Right lobe of liver (tissue), 6 donors: ENCODE measurements at places on chromosomes 2 and 18.

DNA sequence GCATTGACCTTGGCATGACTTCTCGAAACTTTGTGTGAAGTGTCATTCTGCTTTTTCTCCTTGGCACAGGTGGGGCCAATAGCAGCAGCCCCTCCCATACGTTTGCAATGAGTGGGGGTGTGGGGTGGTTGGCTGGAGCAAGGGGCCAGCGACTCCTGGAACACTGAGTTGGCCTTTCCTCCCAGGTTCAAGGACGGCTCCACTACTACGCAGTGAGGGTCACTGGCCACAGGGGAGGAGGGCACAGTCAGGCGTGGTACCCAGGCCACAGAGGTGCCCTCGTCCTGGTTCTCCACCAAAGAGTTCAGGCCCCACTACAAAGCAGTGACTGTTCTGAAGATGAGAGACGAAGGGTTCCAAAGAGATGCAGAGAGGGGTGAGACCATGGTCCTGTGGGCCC, 70.6 kb upstream of the OTOS start:
- no peak for DNase-seq
- H3K36me3 ChIP-seq, result no peaks in the 10 kb centered on the region
- H3K27ac ChIP-seq, result no peak overlapping the region
- no peaks in the 10 kb centered on the region for H3K27me3 ChIP-seq

DNA sequence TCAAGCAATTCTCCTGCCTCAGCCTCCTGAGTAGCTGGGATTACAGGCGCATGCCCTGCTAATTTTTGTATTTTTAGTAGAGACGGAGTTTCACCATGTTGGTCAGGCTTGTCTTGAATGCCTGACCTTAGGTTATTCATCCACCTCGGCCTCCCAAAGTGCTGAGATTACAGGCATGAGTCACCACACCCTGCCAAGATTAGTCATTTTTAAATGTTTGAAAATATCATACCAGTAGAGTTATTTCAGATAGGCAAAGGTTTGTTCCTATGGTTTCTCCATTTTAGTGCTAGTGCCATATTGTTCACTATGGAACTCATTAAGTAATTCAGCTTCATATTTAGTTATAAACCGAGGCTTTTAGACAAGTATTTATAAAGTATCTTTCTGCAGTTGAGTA, 52.3 kb downstream of the HIBCH start:
- no peak for DNase-seq
- no peak overlapping the region for H3K4me3 ChIP-seq
- no peak overlapping the region for H3K27ac ChIP-seq
- no peaks in the 10 kb centered on the region for H3K36me3 ChIP-seq
- no peaks in the 10 kb centered on the region for H3K4me1 ChIP-seq
- no peaks in the 10 kb centered on the region for H3K27me3 ChIP-seq

DNA sequence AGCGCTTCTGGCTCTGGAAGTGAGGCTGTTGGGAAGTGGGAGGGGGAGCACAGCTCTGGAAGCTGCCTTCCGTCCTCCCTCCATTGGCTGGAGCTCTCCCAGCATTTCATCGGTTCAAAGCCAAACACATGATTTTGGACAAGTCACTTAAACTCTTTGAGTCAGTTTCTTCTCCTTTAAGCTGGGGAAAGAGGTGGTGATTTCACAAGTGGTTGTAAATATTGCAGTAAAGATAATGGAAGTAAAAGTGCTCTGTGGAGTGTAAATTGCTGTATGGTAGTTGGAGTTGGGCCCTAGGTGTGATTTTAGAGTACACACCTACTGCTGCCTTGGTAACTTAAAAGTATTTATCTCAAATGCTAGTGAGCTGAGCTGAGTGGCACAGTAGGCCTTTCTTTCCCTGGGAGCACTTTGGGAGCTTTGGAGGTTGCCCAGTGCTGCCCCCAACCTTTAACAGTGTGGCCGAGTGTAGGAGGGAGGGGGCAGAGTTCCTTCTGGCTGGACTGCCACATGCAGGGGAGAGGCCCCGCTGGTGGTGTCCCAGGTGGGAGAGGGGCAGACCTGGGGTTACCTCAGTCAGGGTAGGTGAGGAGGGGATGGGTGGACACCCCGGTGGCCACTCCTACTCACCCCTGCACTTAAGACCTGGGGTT, 54.7 kb downstream of the ASAP2 start:
- no peak overlapping the region for H3K27ac ChIP-seq
- H3K4me3 ChIP-seq, result no peak overlapping the region
- no peak for DNase-seq
- H3K36me3 ChIP-seq, result no peaks in the 10 kb centered on the region

DNA sequence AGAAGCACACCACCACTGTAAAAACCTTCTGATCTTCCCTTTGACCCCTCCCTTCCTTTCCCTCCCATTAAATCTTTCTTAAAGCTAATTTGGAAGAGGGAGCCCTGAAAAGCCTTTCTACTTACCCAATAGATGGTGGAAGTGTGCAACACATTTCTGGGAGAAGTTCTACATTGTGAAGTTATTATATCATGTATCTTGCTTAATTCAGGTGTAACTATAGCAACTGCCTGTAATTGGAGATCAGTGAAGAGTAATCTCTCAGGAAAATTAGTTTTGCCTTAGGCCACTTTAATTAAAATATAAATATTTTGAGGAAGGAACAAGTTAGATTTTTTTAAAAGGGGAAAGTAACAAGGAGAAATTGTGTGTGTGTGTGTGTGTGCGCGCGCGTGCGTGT, 266.0 kb downstream of the SH3BP4 start:
- H3K4me1 ChIP-seq, result no peaks in the 10 kb centered on the region
- H3K27me3 ChIP-seq, result no peaks in the 10 kb centered on the region
- no peak overlapping the region for H3K4me3 ChIP-seq
- DNase-seq, result no peak
- no peak overlapping the region for H3K27ac ChIP-seq

- no peak overlapping the region for H3K4me3 ChIP-seq
- no peak for DNase-seq
- H3K36me3 ChIP-seq, result no peaks in the 10 kb centered on the region
Observed at GRCh38 chr2:70680735-70681134, 87.3 kb downstream of the ADD2 start.

GRCh38 chr2:232981356-232981755, 31.7 kb downstream of the NGEF start:
- DNase-seq, result no peak
- no peak overlapping the region for H3K4me3 ChIP-seq
- H3K27me3 ChIP-seq, result no peaks in the 10 kb centered on the region
- H3K36me3 ChIP-seq, result no peaks in the 10 kb centered on the region

GRCh38 chr2:197941715-197942114, 137.3 kb downstream of the PLCL1 start:
- DNase-seq, result no peak
- H3K27ac ChIP-seq, result no peak overlapping the region
- no peaks in the 10 kb centered on the region for H3K36me3 ChIP-seq
- no peak overlapping the region for H3K4me3 ChIP-seq
- no peaks in the 10 kb centered on the region for H3K27me3 ChIP-seq

GRCh38 chr2:56703001-56703400, 519.2 kb downstream of the CCDC85A start:
- no peaks in the 10 kb centered on the region for H3K36me3 ChIP-seq
- H3K4me3 ChIP-seq, result no peak overlapping the region
- H3K4me1 ChIP-seq, result no peaks in the 10 kb centered on the region

- DNase-seq, result no peak
- H3K27me3 ChIP-seq, result no peaks in the 10 kb centered on the region
- no peaks in the 10 kb centered on the region for H3K36me3 ChIP-seq
- no peaks in the 10 kb centered on the region for H3K4me1 ChIP-seq
- H3K27ac ChIP-seq, result no peak overlapping the region
Observed at GRCh38 chr18:54127759-54128378, 96.6 kb downstream of the MBD2 start.

DNA sequence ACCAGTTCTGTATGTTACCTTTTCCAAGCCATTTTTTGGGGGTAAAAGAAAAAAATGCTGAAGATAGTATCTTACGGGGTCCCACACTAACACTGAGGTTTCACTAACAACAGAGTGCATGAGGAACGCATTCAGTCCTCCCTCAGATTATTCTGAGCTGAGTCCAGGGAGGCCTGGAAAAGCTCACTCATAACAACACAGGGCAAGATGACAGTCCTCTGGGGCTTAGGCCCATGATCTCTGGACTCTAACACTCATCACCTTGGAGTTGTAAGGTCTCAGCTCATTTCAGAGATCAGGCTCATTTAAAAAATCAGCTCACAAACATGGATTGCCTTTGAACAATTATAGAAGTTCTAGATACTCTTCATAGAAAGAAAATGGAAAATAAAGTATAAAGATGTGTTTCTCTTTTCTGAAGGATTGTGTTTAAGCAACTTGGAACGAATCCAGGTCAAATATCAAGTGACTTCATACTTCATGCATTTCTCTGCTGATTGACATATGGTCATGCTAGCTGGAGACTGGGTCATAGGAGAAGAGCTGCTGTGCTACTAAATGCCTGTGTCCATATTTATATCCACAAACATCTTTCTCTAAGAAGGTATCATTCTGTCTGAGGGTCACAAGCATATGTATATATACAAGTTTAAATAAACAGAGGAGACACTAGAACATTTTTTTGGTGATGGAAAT, 265.8 kb downstream of the ALK start:
- H3K36me3 ChIP-seq, result no peaks in the 10 kb centered on the region
- H3K27me3 ChIP-seq, result no peaks in the 10 kb centered on the region
- no peak overlapping the region for H3K27ac ChIP-seq
- H3K4me1 ChIP-seq, result no peaks in the 10 kb centered on the region

GRCh38 chr2:1651121-1652033, 92.9 kb downstream of the PXDN start:
- DNase-seq, result no peak
- H3K4me1 ChIP-seq, result no peaks in the 10 kb centered on the region
- no peak overlapping the region for H3K27ac ChIP-seq
- no peak overlapping the region for H3K4me3 ChIP-seq
- no peaks in the 10 kb centered on the region for H3K27me3 ChIP-seq

GRCh38 chr2:215969131-215969841, 44.1 kb downstream of the MREG start:
- no peaks in the 10 kb centered on the region for H3K4me1 ChIP-seq
- no peak for DNase-seq
- peaks cover 15% of the 10 kb centered on the region for H3K36me3 ChIP-seq
- H3K27me3 ChIP-seq, result no peaks in the 10 kb centered on the region

GRCh38 chr2:228575897-228576296, 394.4 kb upstream of the SPHKAP start:
- H3K27ac ChIP-seq, result no peak overlapping the region
- no peaks in the 10 kb centered on the region for H3K4me1 ChIP-seq
- no peak for DNase-seq
- H3K4me3 ChIP-seq, result no peak overlapping the region
- H3K36me3 ChIP-seq, result no peaks in the 10 kb centered on the region
- no peaks in the 10 kb centered on the region for H3K27me3 ChIP-seq

GRCh38 chr18:71707985-71708500, 836.1 kb downstream of the CBLN2 start:
- H3K36me3 ChIP-seq, result no peaks in the 10 kb centered on the region
- no peaks in the 10 kb centered on the region for H3K4me1 ChIP-seq
- H3K27ac ChIP-seq, result no peak overlapping the region
- no peak overlapping the region for H3K4me3 ChIP-seq
- no peak for DNase-seq
- no peaks in the 10 kb centered on the region for H3K27me3 ChIP-seq

DNA sequence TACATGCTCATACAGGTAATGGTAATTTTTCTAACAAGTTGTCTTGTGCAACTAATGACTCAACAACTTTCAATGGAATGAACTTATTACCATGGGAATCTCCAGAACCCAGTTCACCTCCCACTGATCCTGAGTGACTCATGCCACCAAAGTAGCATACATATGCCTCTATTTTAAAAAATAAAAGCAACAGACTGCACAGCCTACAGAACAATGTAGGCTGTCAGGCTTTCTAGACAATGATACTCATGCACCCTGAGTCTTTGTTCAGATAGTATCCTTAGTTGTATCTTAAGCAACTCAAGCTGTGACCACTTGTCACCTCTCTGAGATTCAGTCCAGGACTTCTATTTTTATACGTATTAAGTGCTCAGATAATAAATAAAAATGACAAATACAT, 531.0 kb upstream of the SETBP1 start:
- no peaks in the 10 kb centered on the region for H3K27me3 ChIP-seq
- no peak for DNase-seq
- no peak overlapping the region for H3K4me3 ChIP-seq
- no peaks in the 10 kb centered on the region for H3K4me1 ChIP-seq
- no peaks in the 10 kb centered on the region for H3K36me3 ChIP-seq

GRCh38 chr2:101912545-101912944, 79.2 kb upstream of the IL1R2 start:
- no peaks in the 10 kb centered on the region for H3K36me3 ChIP-seq
- no peak overlapping the region for H3K27ac ChIP-seq
- H3K27me3 ChIP-seq, result no peaks in the 10 kb centered on the region
- H3K4me1 ChIP-seq, result no peaks in the 10 kb centered on the region
- DNase-seq, result no peak
- H3K4me3 ChIP-seq, result no peak overlapping the region

- no peak for DNase-seq
- no peak overlapping the region for H3K4me3 ChIP-seq
- H3K36me3 ChIP-seq, result no peaks in the 10 kb centered on the region
- no peaks in the 10 kb centered on the region for H3K27me3 ChIP-seq
Observed at GRCh38 chr2:236717729-236718128, 148.1 kb downstream of the ACKR3 start.

GRCh38 chr2:216366777-216367471, 5.4 kb downstream of the MARCHF4 start:
- H3K27ac ChIP-seq, result no peak overlapping the region
- DNase-seq, result no peak
- H3K36me3 ChIP-seq, result no peaks in the 10 kb centered on the region
- H3K27me3 ChIP-seq, result no peaks in the 10 kb centered on the region

DNA sequence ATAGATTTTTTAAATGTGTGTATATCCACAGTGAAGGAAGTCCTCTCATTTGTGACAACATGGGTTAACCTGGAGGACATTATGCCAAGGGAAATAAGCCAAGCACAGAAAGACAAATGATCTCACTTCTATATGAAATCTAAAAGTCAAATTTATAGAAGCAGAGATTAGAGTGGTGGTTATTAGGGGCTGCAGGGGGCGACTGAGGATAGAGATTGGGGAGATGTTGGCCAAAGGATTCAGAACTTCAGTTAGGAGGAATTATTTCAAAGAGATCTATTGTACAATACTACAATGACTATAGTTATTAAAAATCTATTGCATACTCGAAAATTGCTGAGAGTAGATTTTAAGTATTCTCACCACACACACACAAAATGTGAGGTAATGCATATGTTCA, 252.4 kb upstream of the SLC39A10 start:
- DNase-seq, result no peak
- no peaks in the 10 kb centered on the region for H3K4me1 ChIP-seq
- no peaks in the 10 kb centered on the region for H3K27me3 ChIP-seq
- H3K4me3 ChIP-seq, result no peak overlapping the region
- no peak overlapping the region for H3K27ac ChIP-seq

GRCh38 chr18:75727456-75727855, 300.0 kb upstream of the SMIM21 start:
- no peaks in the 10 kb centered on the region for H3K27me3 ChIP-seq
- no peaks in the 10 kb centered on the region for H3K4me1 ChIP-seq
- no peak overlapping the region for H3K27ac ChIP-seq
- H3K36me3 ChIP-seq, result no peaks in the 10 kb centered on the region
- DNase-seq, result no peak

GRCh38 chr2:222459983-222460382, 35.6 kb downstream of the SGPP2 start:
- H3K36me3 ChIP-seq, result no peaks in the 10 kb centered on the region
- no peaks in the 10 kb centered on the region for H3K4me1 ChIP-seq
- no peaks in the 10 kb centered on the region for H3K27me3 ChIP-seq
- no peak overlapping the region for H3K4me3 ChIP-seq
- no peak overlapping the region for H3K27ac ChIP-seq
- DNase-seq, result no peak
